ENCODE measurements at places on chromosomes 5 and 9. TPM values are rescaled to one million over a fixed set of nuclear protein-coding genes. Genes with fewer than 3 reads are reported as not detected.

Gene WNT8A
- total RNA-seq = not detected

Gene OGN
- 0.57 TPM for total RNA-seq

Gene MINAR2
- total RNA-seq = under 0.01 TPM

Gene PCA3
- not detected for total RNA-seq

Gene IFNA13
- not detected for total RNA-seq

Gene NKD2
- total RNA-seq = 12.0 TPM

Gene MAP3K1
- total RNA-seq = 7.4 TPM

Gene ARRDC3
- 90.1 TPM for total RNA-seq

Gene ARHGEF39
- total RNA-seq = 0.09 TPM

Gene FLT4
- total RNA-seq = 0.37 TPM

Gene ADAMTS13
- total RNA-seq = 1.00 TPM

Gene PRRT1B
- total RNA-seq = not detected

Gene AJM1
- total RNA-seq = 1.4 TPM

Gene CTSV
- 0.37 TPM for total RNA-seq

Gene CCL27
- not detected for total RNA-seq

Gene TAF7
- 97.5 TPM for total RNA-seq

Gene OBP2A
- total RNA-seq = not detected

Gene TNIP1
- 60.0 TPM for total RNA-seq

Gene N4BP3
- total RNA-seq = 0.71 TPM

Data from smooth muscle cell of bladder (primary cell).